ENCODE measurements at places on chromosomes 11 and 22.

- DNase-seq: no peak
Measured at GRCh38 chr22:31881865-31882264, 62.5 kb upstream of the YWHAH start.

DNA sequence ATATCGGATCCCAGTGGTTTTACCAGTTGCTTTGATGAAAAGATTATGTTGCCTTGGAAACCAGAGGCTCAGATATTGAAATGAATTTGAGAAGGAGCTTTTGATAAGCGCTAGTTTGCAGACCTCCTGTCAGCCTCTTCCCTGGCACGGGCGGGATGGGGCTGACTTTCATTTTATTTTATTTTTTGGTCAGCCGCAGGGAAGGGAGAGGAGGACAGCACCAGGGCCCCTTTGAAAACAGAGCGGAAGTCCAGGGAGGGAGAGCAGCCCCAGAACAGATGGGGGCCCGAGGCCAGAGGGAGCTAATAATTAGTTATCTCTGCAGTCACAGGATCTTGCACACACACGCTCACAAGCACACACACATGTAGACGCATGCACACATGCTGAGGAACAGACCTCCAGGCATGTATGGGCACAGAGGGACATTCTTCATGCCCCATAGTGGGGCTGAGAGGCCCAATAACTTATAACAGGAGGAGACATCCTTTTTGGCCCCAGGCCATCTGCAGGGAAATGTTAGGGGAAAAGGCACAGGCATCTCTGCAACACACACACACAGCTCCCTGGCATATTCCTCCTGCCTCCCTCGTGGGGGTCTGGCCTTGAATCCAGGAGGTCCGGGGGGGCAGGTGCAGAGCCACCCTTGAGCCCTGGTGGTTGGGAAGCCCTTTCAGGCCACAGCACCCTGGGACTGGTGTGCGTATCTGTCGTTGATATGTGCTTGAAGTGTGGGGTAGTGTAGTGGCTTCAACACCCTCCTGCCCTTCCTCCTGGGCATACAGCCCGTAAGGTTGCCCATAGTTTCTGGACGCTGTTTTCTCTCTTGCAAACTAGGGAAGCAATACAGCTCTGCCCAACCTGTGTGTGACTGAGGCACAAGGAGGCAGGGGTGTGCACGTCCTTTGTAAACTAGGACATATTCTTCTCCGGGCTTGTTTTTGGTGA, 117.3 kb downstream of the CEP164 start:
- DNase-seq: no peak

DNA sequence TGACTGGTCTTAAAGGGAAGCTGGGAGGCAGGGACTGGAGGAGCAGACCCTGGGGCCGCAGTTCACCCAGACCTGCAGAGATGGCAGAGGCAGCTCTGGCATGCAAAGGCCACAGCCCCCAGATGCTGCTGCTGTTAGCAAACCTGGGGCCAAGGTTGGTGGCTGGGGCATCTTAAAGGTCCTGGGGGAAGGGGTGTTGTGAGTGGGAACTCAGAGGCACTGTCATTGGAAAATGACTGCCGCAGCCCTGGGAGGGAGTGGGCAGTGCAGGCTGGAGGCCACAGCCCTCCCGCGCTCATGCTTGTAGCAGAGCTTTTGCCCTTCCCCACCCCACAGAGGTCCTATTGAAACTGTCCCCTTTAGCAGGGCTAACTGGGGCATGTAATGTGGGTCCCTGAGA, 111.8 kb downstream of the CTTN start:
- no peak for DNase-seq

- no peak for DNase-seq
Measured at GRCh38 chr11:31114442-31114841, 255.1 kb downstream of the DCDC1 start.

DNA sequence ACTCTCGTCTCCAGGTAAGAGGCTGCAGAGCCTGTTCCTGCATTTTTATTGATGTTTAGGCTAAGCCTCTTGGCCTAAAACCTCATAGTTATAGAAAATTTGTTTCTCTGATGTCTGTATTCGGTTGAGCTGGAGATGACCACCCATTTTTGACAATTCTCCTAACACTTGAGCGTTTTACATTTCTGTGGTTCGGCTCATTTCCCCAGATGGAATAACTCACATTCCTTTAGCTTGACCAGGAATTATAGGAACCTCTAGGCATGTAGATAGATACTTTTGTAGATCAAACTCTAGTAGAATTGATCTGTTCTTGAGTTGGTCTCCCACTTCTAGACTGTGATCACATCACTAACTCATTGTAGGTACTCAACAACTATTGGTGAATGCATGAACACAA, 172.6 kb upstream of the CADM1 start:
- no peak for DNase-seq

DNA sequence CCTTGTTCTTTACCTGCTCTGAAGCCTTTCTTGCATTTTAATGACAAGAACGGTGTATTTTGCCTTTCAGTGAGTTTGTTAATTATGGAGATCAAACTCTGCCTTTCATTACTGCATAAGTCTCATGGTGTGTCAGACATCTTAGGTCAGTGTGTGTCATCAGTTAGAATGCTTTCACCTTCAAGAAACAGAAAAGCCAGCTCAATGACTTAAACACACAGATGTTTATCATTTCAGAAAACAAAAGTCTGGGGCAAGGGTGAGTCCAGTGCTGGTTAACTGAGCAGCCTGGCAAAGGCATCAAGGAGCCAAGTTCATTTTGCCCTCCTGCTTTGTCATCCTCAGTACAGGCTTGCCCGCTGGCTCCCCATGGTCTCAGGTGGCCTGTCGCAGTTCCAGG, 54.5 kb downstream of the PACS1 start:
- no peak for DNase-seq

GRCh38 chr22:49586244-49586748, 241.4 kb downstream of the BRD1 start:
- no peak for DNase-seq

GRCh38 chr11:63909591-63910506, 7.1 kb downstream of the RCOR2 start:
- no peak for DNase-seq

Data from lung microvascular endothelial cell (primary cell).